H7 (cell line): ENCODE measurements at places on chromosomes 7 and 10. TPM values are rescaled to one million over a fixed set of nuclear protein-coding genes. Genes with fewer than 3 reads are reported as not detected.

SPDYE16 gene
- not detected in 2 replicates for total RNA-seq

- DNase-seq = no peak
These were observed 9.5 kb downstream of the ACTR1A start for GRCh38 chr10:102492983-102493382.

- no peak for DNase-seq
These were observed 70.8 kb downstream of the FRMD4A start for GRCh38 chr10:14259696-14260566.

DNA sequence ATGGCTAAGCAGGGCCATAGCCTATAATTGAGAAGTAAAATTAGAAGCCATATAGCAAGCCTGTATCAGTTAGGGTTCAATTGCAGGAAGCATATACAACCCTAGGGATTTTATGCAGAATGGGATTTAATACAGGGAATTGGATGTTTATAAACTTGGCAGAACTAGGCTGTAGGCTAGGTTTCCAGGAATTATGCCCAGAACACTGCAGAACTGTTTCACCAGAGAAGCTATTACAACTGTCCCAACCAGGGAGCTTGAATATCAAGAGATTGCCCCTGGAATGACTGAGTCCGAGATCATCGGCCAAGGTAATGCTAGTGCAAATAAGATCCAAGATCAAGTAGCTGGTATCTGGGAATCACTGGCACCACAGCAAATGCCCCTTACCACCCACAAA is 64.0 kb downstream of the PRR15 start:
- DNase-seq = no peak

GRCh38 chr10:97065128-97065527 is 120.6 kb downstream of the SLIT1 start:
- no peak for DNase-seq
